ENCODE measurements at places on chromosomes 12 and 14. TPM values are rescaled to one million over a fixed set of nuclear protein-coding genes. Genes with fewer than 3 reads are reported as not detected.

EPYC gene
- total RNA-seq, result not detected

DNA sequence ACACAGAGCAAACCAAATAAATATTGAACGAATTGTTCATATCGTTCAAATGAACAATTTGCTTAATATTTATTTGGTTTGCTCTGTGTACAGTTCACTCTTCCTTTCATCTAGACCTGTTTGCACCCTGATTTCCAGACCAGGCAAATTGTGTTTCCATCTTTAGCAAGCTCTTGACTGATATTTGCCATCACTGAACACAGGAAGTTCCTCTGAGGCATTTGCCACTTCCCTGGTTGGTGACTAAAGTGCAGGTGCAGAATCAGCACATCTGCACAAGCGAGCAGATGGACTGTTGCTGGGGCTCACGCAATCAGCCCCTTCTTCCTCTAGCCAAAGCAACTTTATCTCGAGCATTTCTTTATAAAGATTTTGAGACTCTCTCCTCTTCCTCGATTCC is 112.9 kb downstream of the DAAM1 start:
- DNase-seq, result no peak

CPSF2 gene
- total RNA-seq, result 56.0 TPM

- no peak for DNase-seq
Observed at GRCh38 chr14:49483268-49483667, 102.9 kb downstream of the RPS29 start.
